ENCODE measurements at places on chromosomes 16 and 17. TPM values are rescaled to one million over a fixed set of nuclear protein-coding genes. Genes with fewer than 3 reads are reported as not detected.

CRYBA1 gene
- not detected for total RNA-seq

HOXB1 gene
- total RNA-seq: not detected

DNA sequence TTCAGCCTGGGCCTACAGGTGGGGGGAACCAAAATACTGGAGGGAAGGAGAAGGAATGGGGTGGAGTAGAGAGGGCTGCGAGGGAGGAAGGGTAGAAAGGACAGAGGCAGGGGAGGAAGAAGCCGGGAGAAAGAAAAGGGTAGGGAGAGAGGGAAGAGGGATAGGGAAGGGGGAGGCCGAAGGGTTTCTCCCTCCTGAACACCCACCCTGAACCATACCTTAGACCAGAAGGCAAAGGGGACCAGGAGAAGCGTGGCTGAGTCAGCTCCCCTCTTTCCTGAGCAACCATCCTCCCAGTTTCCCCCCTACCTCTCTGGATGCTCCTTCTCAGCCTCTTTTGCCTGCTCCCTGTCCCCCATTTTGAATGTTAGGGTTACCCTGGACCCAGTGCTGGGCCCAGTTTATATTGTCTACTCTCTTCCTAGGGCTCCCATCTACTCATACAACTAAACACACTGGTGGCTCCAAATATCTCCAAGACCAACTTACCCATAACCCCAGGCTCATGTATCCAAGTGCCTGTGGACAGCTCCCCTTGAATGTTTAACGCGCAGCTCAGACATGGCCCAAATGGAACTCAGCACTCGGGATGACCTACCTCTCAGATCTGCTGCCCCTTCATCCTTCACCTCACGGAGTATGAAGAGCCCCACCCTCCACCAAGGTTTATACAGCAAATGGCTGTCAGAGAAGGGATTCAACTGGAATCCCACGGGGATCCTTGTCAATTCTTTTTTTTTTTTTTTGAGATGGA, 7.8 kb downstream of the TSPOAP1 start:
- no peak for DNase-seq

DNA sequence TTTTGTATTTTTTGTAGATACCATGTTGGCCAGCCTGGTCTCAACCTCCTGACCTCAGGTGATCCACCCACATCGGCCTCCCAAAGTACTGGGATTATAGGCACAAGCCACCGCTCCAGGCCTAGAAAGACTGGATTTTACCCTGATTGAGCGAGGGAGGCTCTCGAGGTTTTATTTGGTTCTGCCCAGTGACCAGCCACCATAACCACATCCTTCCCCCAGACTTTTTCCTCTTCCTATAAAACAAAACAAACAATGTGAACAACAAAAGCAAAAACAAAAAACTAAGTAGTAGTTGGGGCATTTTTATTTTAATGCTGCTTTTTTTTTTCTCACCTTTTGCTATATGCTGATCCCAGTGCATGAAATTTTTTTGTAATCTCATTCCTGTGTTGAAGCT, 509.6 kb downstream of the MAF start:
- no peak for DNase-seq

DNA sequence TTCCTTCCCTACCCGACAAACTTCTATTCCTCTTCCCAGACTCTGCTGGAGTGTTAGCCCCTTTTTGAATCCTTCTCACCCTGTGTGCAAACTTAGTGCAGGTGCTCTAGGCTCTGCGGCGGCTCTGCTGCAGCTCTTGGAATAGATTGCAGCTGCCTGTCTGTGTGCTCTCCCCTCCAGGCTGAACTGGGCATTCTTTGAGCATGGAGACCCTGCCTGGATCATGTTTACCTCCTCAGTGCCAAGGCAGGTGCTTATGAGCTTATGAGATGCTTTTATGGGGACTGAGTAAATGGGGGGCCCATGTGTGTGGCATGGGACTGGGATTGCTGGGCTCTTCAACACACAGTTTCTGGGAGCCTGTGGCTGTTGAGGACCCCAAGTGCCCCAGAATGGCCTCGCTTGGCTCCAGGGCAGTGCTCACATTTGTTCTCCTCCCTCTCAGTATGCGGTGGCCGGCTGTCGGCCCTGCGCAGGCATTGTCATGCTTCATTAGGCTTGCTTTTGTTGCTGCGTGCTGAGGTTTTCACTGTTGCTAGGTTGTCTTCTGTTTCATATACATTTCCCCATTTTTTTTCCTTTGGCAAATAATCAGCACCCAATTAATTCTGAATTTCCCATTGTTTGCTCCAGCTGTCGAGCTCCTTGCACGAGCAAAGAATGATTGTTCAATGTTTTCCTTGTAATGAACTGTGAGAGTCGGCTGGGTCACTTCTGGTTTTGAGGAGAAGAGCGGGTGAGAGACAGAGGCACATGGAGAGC, 185.5 kb upstream of the NLRP1 start:
- no peak for DNase-seq

DNA sequence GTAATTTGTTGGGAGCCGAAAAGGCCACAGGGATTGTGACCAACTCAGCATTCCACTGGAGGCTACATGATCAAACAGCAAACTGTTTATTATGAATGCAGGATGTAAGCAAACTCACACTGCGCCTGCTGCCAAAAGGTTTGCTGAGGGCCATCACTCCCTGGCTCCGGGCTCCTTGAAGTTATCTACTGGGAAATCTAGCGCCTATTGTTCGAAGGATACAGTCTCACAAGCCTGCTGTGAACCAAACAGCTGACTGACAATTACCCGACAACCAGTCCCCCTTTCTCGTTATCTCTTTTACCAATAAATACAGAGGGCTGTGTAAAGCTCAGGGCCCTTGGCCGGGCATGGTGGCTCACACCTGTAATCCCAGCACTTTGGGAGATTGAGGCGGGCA, 52.5 kb downstream of the BCL7C start:
- no peak for DNase-seq
